Stimulated activated CD8-positive, alpha-beta memory T cell treated with anti-CD3 and anti-CD28 coated beads, Interleukin-15, amount 100 ng/mL, for 48 hours (primary cell): ENCODE measurements at places on chromosomes 5 and 9.
A peak's percentile ranks its signal among the peaks of the same experiment; 100 is the strongest.

DNA sequence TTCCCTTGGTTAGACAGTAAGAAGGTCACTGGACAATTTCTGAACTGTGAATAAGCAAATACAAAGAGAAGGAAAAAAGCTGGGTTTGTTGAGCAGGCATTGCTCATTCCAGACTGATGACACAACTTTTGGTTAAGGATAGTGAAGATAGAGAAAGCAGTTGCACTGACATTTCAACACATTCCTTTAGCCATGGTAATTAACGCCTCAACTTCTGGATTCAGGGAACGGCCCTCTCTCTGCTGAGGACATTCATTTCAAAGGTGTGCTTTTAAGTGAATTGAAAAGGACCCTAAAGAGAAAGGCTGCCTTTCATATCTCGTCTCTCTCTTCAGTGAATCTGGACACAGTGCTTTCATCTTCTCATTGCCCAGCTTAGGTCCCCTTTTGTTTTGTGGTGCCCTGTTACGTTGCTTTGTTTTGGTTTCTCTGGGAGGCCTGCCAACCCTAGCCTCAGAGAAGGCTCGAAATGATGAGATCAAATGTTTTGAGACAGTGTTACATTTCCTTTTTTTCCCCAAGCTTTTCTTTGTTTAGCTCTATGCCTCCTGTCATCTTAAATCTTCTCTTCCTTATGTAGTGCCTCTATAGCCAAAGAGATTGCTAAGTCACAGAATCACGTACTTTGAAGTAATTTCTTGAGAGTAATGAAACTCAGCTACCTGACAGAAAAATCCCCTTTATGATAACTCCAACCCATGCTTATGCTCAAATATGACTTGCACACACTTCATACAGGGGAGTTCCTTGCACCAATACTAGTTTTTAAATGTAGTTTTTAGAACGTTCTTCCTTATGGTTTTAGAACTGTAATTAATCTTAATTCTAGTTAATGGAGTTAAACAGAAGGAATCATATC, 94.4 kb upstream of the IFNE start:
- DNase-seq, result peak; percentile 24

GRCh38 chr5:56060276-56061110, 65.7 kb upstream of the IL6ST start:
- peak; percentile 26 for DNase-seq

- DNase-seq, result no peak
These were observed 14.6 kb upstream of the ACOT12 start for GRCh38 chr5:81408496-81408895.

- no peak for DNase-seq
These were observed 95.8 kb downstream of the ANKRD18B start for GRCh38 chr9:33619666-33620404.

DNA sequence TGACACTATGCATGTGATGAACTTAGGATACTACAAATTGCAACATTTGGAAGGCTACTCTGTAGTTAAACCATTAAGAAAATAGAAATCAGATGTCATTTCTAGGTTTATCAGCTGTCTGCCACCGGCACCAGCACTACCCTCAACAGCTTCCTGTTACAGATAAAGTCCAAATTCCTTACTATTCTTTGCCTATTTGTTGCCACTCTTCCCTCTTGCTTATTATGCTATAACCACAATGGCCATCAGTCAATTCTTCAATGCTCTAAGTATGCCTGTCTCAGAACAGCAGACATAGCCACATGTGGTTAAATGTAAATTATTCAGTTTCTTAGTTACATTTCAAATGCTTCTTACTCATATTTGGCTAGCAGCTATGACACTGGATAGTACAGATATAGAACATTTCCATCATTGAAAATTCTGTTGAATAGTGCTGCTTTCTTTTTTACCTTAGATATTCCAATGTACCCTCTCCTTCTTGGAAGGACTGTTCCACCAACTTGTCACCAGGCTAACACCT, 21.0 kb downstream of the DHX29 start:
- DNase-seq, result no peak

GRCh38 chr9:116656501-116656971, 30.6 kb upstream of the TRIM32 start:
- DNase-seq, result no peak

- no peak for DNase-seq
These were observed 53.4 kb upstream of the SUB1 start for GRCh38 chr5:32531885-32532520.

DNA sequence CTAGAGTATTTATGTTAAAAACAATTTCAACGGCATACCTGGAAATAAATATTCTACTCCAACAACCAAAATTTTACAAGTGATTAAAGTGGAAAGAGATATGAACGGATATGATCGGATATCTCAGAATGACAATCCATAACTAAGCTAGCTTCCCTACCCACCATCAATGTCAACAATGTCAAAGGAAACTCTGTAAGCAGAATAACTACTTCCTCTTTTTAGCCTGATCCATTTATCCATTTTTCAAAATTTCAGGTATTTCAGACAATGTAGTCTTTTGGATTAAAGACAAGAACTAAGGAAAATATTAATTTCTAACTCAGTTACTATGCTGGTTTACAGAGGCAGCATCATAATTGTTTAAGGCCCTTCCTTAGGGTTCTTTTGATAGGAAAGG, 188.7 kb downstream of the DENND1A start:
- DNase-seq, result no peak

DNA sequence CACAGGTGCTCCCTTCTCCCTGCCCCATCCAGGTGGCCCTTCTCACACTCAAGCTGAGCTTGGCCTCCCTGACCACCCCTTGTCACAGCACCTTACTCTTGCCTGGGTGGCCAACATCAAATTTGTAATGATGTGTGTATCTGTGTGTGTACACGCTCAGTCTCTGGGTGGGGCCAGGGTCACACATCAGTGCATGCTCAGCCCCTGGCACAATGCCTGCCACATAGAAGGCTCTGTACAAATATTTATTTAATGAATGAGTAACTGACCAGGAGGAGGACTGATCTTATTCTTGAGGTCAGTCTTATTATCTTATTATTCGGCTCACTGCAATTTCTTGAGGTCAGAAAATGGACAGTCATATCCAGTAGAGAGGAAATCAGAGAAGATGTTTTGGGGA, 41.3 kb upstream of the HAND1 start:
- no peak for DNase-seq
